ENCODE measurements at places on chromosomes 2 and 18.

DNA sequence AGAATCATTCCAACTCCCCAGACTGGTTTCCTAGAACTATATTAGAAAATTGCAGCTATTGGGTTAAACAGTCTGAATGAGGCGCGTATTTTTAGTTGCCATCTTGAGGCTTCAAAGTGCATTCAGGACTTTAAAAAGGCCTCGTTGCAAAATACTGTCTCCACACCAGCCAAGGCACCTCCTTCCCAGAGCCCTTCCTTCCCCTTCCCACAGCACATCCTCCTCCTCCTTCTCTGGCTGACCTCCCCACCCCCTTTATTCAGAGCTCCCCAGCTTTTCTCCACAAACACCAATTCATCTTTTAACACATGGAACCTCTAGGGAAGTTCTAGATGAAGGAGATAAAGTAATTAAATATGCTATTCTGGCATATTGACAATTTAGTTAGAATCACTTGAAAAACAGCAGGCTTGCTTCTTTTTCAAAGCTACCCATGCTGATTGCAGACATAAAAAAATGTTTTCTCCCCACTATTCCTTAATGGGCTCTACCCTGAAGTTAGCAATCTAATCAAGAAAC lies 90.3 kb downstream of the RTP5 start:
- no peaks in the 10 kb centered on the region for H3K27me3 ChIP-seq
- DNase-seq = no peak
- H3K4me1 ChIP-seq = peaks cover 3% of the 10 kb centered on the region
- no peak overlapping the region for H3K4me3 ChIP-seq
- H3K36me3 ChIP-seq = no peaks in the 10 kb centered on the region
- H3K27ac ChIP-seq = no peak overlapping the region

GRCh38 chr2:32788114-32788513 lies 158.6 kb upstream of the LTBP1 start:
- no peak overlapping the region for H3K27ac ChIP-seq
- no peak for DNase-seq
- no peaks in the 10 kb centered on the region for H3K4me1 ChIP-seq

- H3K27me3 ChIP-seq = no peaks in the 10 kb centered on the region
- no peaks in the 10 kb centered on the region for H3K4me1 ChIP-seq
- H3K27ac ChIP-seq = no peak overlapping the region
- H3K4me3 ChIP-seq = no peak overlapping the region
Measured at GRCh38 chr2:6526093-6526824, 339.4 kb downstream of the CMPK2 start.

DNA sequence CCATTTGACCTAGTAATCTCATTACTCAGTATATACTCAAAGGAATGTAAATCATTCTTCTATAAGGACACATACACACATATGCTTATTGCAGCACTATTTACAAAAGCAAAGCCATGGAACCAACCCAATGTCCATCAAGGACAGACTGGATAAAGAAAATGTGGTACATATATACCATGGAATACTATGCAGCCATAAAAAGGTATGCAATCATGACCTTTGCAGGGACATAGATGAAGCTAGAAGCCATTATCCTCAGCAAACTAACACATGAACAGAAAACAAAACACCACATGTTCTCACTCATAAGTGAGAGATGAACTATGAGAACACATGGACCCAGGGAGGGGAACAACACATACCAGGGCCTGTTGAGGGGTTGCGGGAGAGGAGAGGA lies 214.5 kb downstream of the NBAS start:
- DNase-seq = no peak
- H3K27me3 ChIP-seq = no peaks in the 10 kb centered on the region
- H3K36me3 ChIP-seq = peaks cover 30% of the 10 kb centered on the region
- no peak overlapping the region for H3K27ac ChIP-seq
- no peak overlapping the region for H3K4me3 ChIP-seq

DNA sequence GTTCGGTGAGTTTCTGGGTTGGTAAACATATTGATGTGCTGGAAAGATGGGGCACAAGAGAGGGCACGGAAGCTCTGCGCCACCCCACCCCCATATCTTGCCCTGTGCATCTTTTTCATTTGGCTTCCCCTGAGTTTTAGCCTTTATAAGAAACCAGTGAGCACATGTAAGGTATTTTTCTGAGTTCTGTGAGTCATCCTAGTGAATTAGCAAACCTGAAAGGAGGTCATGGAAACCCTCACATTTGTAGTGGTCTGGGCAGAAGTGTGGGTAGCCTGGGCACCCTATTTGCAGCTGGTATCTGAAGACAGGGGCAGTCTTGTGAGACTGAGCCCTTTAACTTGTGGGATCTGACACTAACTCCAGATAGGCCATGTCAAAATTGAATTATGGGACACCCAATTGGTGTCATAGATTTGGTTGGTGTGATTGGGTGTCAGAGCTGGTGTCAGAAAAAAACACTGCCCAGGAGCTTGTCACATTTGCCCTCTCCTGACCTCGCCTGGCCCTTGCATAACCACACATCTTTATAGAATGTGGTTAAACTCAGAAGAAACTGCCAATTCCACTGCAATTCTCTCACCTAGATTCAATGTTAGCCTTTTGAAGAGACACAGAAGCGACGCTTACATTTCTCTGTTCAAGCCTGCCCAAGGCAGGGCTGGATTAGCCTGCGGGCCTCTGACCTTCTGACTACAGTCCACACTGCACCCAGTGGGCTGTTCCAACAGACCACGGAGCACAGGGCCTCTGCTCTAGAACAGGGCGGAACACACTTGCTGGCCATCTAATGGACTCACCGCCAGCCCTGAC lies 12.0 kb upstream of the GALM start:
- DNase-seq = peak; percentile 32
- peak overlapping the region; percentile 62 for H3K27ac ChIP-seq

DNA sequence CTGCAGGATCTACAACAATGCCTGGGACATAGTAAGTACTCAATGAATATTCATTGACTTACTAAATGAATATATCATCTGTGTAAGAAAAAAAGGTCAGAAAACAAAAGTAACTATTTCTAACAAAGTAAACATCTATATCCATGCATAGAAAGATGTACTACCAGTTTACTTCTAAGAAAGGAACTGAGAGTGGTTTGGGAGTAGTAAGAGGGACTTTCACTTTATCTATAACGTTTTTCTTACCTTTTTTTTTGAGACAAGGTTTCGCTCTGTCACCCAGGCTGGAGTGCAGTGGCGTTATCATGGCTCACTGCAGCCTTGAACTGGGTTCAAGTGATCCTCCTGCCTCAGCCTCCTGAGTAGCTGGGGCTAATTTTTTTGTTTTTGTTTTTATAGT lies 25.7 kb downstream of the DHX57 start:
- H3K4me1 ChIP-seq = no peaks in the 10 kb centered on the region
- no peak for DNase-seq
- no peaks in the 10 kb centered on the region for H3K27me3 ChIP-seq
- H3K4me3 ChIP-seq = no peak overlapping the region

DNA sequence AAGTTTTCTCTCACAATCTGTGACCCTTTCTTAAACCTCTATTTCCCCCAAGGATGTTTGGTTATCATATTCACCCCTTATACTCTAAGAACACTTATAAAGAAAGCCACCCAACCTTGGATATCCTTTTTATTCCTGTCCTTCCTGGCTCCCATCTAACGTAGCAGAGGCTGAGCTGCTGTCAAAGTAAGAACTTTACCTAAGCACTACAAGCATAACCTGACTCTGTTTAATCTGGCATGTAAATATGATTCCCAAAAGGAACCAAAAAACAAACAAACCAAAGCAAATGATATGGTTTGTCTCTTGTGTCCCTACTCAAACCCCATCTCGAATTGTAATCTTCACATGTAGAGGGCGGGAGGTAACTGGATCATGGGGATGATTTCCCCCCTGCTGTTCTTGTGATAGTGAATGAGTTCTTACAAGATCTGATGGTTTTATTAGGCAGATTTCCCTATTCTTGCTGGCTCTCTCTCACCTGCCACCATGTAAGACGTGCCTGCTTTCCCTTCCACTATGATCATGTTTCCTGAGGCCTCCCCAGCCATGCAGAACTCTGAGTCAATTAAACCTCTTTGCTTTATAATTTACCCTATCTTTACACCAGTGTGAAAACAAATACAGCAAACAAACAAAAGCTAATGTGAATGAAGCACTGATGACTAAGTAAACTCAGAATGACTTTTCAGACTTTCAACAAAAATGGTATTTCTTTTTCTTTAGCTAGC lies 72.7 kb upstream of the SPOPL start:
- no peak for DNase-seq
- H3K27me3 ChIP-seq = no peaks in the 10 kb centered on the region
- no peaks in the 10 kb centered on the region for H3K4me1 ChIP-seq
- H3K27ac ChIP-seq = no peak overlapping the region
- H3K4me3 ChIP-seq = no peak overlapping the region

GRCh38 chr2:72024451-72025175 lies 123.0 kb downstream of the CYP26B1 start:
- no peak for DNase-seq
- H3K27ac ChIP-seq = no peak overlapping the region
- H3K36me3 ChIP-seq = no peaks in the 10 kb centered on the region
- H3K4me3 ChIP-seq = no peak overlapping the region
- no peaks in the 10 kb centered on the region for H3K4me1 ChIP-seq

DNA sequence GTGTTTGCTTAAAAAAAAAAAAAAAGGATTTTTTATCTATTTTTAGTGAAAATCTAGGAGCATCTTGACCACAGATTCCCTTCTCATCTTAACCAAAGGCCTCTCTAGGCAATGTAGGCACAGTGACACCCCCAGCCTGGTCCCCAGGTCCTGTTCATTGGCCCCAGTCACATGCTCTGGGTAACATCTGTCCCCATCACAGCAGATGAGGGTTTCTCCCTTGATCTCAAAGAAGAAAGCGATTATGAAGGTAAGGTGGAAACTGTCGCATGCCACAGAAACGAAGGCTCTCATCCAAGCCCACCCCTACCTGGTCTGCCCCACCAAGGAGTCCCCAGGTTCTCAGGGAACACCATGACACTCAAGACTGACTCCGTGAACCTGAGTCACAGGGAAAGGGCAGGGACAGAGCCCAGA lies 4.7 kb downstream of the HS6ST1 start:
- DNase-seq = no peak
- H3K4me1 ChIP-seq = peaks cover 41% of the 10 kb centered on the region
- no peak overlapping the region for H3K27ac ChIP-seq
- H3K36me3 ChIP-seq = no peaks in the 10 kb centered on the region
- no peak overlapping the region for H3K4me3 ChIP-seq
